Stimulated activated CD8-positive, alpha-beta memory T cell treated with anti-CD3 and anti-CD28 coated beads, Interleukin-7, amount 100 ng/mL, for 1 hour (primary cell): ENCODE measurements at places on chromosomes 2 and 18.

DNA sequence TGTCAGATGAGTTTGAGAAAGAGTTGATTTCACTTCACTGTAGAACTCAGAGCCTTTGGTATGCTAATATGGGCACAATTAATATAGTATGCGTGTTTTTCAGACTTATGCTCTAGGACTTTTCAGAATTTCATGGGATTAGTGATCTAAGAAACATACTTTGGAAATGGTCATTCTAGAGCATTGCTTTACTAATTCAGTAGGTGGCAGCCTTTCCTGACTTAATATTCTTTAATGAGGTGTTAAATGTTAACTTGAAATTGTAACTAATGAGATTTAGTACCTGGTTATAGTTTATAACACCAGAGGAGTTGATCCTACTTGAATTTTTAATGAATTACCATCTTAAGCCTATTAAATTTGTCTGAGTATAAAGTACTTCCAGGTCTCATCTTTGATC, 28.4 kb downstream of the ACTR2 start:
- no peak for DNase-seq

DNA sequence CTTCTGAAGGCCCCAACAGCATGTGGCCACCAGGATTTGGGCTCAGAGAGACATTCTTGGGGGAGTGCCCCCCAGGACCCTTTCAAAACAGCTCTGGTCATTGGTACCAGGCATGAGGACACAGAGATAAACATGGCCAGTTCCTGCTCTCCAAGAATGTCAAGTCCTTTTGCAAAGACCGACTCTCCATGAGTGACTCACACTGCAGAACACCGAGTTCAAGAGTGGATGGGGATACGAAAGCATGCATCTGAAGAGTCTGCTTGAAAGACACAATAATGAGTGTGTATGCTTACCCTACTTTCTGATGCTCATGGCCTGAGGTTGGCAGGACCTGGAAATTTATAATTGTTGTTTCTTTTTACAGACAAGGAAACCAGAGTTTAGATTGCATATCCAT, 450.6 kb downstream of the TSN start:
- no peak for DNase-seq

DNA sequence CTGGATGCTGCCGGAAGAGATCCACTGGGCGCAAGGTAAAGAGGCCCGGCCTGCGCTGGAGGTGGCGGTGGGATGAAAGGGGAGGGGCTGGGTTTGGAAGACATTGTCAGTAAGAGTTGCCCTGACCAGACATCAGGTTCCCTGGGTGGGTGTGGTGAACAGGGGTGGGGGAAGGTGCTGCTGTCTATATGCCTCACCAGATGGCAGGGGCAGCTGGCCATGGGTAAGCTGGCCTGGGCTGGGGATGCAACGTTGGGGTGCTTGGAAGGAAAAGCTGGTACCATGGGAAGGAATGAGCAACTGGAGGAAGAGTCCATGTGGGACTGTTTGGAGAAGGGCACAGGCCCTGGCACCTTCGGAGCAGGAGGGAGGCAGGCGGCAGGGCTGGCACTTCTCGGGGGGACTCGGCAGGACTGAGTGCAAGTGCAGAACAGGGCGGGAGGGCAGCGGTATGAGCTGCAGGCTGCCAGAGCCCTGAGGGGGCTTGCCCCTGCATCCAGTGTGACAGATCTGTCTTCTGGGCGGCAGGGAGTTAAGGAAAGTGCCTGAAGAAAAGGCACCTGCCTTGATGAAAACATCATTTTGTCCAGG, 146.4 kb downstream of the DYSF start:
- DNase-seq, result no peak

DNA sequence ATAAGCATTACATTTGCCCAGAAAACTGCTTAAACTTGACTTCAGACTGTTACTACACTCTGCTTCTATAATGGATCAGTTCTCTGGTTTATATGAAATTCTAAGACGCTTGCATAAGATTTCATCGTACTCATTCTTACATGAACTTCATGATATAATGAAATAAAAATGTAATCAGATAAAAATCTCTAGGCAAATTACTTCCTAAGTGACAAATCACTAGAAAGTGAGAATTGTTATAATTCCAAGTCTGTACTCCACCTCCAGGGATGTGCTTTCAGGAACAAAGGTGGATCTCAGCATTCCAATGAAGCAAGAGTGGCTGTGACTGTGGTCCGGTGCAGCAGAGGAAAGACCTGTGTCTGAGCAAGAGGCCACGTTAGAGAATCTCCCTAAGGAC, 226.2 kb downstream of the PIEZO2 start:
- no peak for DNase-seq

DNA sequence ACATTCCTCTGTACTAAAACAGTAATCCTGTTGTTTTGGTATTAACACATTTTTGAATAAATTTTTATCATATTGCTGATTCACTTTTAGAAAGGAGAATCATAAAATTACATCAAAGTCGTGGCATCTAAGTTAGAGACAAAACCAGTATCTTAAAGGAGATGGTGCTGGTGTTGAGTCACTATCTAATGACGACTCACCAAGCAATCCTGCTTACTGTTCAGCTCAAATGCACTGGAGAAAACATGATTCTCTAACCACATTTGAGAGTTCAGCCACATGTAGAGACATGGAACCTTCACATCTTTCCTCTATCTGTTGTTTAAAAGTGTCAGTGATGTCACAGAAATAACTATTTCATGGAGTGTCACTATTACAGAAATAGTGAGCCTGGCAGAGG, 473.8 kb downstream of the TGIF1 start:
- DNase-seq, result no peak

DNA sequence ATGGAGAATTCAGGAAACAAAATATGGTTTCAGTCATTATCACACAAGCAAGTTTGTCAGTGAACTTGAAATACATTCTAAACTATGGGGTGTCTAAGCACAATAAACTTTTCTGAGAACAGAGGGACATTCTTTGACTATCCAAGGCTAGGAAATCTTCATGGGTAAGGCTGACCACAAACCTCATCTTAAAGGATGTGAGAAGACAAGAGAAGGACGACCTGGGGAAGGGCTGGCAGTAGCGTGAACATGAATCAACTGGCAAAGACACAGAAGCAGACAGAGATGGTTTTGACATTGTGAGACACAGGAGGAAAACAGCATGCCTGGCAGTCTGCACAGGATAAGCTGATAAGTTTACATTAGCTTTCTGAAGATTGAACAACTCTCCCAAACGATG, 752.4 kb upstream of the SLC8A1 start:
- DNase-seq, result no peak

DNA sequence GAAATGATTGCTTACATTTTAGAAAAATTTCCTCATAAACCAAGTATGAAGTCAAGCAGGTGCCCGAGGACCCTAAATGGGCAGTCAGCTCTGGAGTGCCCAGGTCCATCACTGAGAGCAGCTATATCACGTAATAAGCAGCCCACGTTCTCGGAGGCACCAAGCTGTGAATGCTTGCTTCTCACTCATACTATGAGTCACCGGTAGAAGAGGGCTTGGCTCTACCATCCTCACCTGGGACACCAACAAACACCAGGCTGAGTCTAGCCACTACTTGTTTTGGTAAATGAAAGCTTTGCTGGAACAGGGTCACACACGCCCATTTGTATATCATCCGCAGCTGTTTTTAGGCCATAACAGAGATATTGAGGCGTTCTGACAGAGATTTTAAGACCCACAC, 207.5 kb downstream of the SEPTIN10 start:
- DNase-seq, result no peak

GRCh38 chr18:9838144-9838877, 47.5 kb upstream of the TXNDC2 start:
- no peak for DNase-seq

GRCh38 chr18:13003466-13003896, 12.3 kb downstream of the CEP192 start:
- DNase-seq, result no peak

DNA sequence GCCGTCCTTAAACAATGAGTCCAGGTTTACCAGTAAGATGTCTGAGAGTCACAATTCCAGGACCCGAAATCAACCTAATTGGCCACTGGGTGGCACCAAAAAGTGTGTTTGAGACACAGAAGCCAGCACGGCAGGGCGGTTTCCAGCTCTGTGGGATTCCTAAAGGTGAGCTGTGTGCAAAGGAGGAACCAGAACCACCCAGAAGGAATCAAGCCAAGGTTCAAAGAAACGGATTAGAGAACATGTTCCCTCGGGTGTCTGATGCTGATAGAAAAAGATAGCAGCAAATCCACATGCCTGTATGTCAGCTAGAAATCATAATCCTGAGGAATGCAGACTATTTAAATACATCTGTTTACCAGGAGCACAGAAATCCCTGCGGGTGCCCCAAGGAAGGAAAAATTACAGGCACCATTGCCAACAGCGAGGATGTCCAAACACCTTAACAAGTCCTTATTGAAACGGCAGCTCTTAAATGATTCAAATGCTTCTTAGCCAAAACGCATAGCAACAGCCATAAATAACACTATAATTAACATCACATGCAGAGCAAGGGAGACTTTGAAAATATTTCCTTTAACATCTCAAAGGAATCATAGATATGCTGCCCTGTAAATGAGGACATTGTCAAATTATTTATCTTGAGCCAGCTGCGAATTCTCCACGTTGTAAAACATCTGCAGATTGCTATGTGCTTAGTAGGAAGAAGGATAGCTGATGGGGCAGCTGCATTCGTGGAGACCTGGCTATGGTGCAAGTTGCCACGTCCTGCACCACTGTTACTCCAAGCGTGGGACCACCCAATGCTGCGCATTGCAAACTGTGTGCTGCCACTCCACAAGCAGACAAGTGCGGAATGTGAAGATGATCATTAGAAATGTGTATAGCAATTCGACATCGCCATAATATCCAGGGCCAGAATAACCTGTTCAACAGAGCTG, 318.7 kb upstream of the NCKAP5 start:
- DNase-seq, result no peak
